Activated naive CD8-positive, alpha-beta T cell treated with anti-CD3 and anti-CD28 coated beads for 36 hours (primary cell): ENCODE measurements at places on chromosomes 2 and 18.

- DNase-seq = no peak
Measured at GRCh38 chr2:63660060-63660459, 71.3 kb downstream of the MDH1 start.

GRCh38 chr2:131566371-131566770 is 38.7 kb downstream of the CCDC74A start:
- no peak for DNase-seq

DNA sequence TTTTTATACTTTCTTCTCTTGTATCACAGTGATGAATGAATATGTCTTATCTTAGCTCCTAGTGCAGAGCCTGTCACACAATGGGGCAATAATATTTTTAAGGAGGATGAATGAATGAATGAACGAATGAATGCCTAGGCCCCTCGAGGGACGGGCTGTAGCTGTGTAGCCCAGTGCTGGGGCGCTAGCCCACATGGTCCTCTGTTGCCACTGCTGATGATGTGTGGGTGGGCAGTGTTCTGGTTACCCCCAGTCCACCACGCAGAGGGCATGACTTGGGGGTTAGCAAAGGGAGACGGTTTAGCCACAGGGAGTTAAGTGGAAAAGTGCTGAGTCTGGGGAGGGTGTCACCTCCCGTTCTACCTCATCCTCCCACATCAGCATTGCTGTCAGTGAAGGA is 134.2 kb downstream of the SMAD7 start:
- no peak for DNase-seq

DNA sequence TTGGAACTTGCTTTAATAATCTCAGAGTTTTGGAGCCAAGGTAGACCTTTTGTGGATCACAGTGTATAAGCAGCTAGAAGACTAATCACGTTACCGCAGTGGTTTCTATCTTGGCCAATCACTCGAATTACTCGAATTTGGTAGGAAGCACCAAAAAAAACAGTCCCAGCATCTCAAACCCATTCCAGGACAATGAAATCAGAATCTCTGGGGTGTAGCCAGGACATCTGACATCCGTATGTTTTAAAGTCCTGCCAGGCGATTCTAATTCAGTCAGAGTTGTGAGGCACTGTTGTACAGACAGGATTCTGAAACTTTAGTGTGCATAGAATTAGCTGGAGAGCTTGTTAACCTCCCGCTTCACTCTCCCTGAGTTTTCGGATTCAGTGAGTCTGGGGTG is 30.8 kb downstream of the GRHL1 start:
- no peak for DNase-seq

DNA sequence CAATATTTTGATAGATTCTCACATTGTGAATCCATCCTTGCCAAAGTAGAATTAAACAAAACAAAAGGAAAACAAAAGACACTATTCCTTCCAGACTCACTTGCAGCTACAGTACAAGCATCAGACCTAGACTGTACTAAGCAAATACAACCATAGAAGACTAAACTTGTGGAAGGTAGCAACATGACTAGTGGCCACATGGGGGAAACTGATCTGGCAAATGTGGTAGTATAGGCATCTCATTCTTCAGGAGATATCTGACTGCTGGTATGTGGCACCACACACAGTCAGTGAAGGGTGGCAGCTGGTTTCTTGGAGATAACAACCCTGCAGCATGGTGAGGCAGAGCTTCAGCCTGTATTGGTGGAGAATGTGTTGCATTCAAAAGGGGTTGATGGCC is 81.0 kb upstream of the ACVR2A start:
- no peak for DNase-seq

- no peak for DNase-seq
Measured at GRCh38 chr2:105329197-105329554, 359 bp downstream of the TGFBRAP1 start.

GRCh38 chr2:217452928-217453327 is 549.9 kb downstream of the TNS1 start:
- DNase-seq = no peak

- DNase-seq = no peak
Measured at GRCh38 chr18:27372386-27372785, 187.3 kb upstream of the CHST9 start.

- no peak for DNase-seq
Measured at GRCh38 chr2:158580760-158581159, 124.0 kb downstream of the PKP4 start.

DNA sequence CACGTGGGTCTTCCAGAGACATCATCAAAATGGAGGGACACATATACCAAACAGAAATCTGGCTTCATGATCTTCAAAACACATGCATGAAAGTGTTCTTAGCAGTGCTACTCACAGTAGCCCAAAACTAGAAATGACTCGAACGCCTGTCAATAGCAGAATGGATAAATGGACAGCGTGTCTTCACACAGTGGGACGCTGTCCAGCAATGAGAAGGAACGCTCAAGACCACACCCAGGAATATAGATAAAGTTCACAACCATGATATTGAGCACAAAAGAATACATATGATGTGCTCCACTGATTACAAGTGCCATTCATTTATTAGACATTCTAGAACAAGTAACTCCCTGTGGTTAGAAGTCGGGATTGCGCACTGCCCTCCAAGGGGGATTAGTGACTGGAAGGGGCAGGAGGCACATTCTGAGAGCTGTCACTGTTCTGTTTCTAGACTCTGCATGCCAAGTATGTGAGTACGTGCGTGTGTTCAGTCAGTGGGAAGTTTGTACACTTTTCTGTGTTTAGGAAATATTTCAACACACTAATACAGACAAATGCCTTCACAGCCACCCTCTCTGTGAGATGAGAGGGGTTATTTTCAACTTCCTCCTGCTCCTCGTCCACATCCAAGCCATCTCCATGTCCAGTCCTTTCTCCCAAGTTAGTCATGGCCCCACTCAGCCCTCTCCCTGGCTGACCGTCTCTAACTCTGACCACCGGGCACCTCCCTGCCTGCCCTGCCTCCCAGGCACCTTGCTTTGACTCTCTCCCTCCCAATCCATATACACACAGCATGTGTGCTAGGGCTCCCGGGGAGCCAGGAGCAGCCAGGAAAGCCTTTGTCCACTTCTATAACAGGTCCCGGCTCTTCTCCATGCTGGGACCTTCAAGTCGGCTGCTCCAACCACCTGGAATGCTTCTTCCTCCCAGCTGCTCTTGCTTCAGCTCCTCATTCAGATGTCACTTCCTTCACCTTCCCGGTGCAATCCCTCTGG is 26.9 kb upstream of the TNS1 start:
- DNase-seq = no peak

DNA sequence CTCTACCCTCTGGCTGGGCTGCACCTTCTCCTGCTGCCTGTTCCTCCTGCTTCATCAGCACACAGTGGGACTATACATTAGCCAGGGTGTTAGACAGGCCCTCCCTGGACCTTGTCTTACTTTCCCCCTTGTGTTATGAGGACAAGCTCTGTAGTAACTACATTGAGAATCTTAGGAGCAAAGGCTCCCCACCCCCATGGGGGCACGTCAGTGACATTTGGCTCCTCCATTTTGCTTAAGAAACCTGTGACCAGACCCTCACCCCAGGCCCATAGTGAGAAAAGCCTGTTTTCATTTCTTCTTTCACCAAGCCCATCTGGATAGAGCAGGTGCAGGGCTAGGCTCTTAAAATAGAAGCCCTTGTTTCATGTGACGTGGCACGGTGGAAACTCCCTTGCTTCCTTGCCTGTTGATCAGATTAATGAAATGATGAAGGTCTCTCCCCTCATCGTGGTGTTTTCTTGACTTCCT is 146.7 kb downstream of the RPIA start:
- DNase-seq = no peak
